ENCODE measurements at places on chromosomes 2 and 18.

GRCh38 chr18:289026-289425, 21.2 kb upstream of the THOC1 start:
- no peak for DNase-seq

DNA sequence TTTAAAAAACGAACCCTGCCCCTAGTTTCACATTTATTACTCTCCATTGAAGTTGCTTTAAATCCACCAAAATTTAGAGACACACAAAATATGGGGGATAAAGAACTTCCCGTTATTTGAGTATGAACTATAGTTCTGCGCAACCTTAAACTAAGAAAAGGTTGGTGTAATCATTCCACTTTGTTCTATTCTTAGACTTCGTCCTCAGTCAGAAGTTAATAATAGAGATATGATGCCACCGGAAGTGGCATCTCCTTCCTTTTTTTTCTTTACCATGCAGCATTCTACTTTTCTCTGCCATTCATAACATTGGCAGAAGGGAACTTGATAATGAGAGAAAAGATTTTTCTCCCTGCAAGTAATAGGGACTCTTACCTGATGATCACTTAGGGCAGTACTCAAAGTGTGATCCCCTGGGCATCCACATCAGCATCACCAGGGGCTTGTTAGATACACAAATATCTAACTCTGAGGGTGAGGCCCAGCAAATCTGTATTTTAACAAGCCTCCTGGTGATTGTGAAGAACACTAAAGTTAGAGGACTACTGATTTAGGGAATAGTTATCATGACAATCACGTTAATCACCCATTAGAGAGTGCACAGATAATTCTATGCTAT, 147.7 kb upstream of the DTNA start:
- DNase-seq: no peak

DNA sequence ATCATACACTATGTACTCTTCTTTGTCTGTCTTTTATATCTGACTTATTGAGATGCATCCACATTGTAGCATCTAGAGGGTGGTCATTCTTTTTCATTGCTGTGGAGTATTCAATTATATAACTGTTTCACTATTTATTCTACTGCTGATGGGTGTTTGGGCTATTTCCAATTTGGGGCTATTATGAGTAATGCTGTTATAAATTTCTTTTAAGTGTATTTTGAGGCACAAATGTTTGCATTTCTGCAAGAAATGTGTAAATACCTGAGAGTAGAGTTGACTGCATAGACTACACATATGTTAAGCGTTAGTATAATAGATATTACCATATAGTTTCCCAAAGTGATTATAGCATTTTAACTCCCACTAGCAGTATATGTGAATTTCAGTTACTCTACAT, 26.9 kb upstream of the PPP1R1C start:
- no peak for DNase-seq

GRCh38 chr2:156728328-156728727, 292.1 kb downstream of the GPD2 start:
- no peak for DNase-seq

- no peak for DNase-seq
These were observed 3.9 kb downstream of the RPL37A start for GRCh38 chr2:216502381-216503158.

Measured in activated CD8-positive, alpha-beta memory T cell treated with anti-CD3 and anti-CD28 coated beads, Interleukin-2, amount 10 ng/mL, durations not matched to agents 7 days and 5 days (primary cell).